ENCODE measurements at places on chromosomes 16 and 17.

DNA sequence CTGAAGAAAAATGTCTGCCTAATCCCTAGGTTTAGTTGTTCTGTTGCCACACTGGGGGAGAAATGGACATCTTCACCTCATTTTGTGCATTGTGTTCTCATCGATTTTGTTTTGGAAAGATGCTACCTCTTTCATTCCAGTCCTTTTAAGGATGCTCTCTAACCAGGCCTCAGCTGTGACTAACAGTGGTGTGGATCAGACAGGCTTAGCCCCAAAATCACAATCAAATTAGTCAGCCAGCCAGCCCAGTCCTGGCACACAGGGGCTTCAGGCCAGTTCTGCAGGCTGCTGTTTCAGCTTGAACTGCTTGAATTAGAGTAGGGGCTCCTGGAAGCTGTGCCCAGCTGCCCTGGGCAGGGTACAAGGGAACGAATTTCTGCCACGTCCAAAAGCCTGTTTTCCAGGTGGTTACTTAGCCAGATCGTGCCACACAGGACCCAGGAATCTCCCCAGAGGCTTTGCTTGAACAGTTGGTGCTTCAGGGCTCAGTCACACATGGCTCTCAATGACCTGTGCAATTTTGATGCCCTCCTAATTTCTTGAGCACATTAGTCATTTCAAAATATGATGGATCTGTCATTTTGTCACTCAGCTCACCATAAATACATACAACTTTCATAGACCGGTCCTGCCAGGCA, 60.7 kb downstream of the CLEC16A start:
- DNase-seq, result no peak

DNA sequence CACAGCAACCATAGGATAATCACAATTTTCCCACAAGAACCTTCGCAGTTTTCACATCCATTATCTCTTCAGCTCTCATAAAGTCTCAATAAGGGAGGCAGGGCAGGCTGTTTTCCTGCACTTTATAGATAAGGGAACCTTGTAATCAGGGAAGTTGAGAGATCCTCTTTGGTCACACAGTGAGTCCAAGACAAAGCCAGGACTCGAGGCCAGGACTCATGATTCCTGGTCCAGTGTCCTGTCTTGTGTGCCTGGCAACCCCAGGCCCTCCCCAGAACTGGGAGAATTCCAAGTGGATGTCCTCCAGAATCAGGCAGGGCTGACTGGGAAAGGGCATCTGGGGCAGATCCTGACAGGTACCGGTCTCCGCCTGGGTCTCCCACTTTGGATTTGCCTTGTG, 23.1 kb upstream of the PHF12 start:
- DNase-seq, result no peak

DNA sequence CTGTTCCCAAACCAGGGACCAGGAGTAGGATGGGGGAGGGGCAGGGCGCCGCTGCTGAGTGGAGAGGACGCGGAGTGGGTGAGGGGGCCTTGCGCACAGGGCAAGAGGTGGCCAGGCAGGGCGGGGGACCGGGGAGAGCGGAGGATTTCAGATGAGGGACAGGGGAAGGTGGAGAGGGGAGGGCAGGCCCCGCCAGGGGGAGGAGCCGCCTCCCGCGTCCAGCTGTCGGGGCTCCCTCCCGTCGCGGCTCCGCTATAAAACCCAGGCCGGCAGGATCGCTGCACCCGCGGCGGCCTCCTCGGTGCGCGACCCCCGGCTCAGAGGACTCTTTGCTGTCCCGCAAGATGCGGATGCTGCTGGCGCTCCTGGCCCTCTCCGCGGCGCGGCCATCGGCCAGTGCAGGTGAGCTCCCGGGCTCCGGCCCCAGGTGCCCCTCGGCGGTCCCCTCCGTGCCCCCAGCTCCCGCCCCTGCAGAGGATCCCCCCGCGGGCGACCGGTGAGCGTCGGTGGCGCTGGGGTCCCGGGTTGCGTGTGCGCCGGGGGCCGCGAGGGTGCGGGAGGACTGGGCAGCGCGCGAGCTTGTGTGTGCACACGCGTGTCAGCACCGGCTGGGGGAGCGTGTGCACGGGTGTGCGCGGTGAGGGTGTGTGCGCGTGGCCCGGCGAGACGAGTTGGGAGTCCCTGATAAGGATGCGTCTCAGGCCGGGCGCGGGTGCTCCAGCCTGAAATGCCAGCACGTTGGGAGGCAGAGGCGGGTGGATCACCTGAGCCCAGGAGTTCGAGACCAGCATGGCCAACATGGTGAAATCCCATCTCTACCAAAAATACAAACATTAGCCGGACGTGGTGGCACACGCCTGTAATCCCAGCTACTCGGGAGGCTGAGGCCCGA, at the start of gene CA4:
TSS of gene CA4 (plus strand) at position 283 of the 892 bp plus-strand sequence. CDS start at position 345, 62 bp downstream.
- DNase-seq, result no peak

GRCh38 chr17:17088086-17088485, 45.8 kb downstream of the MPRIP start:
- no peak for DNase-seq

- DNase-seq, result no peak
Observed at GRCh38 chr16:57925310-57925709, 45.6 kb downstream of the CNGB1 start.

DNA sequence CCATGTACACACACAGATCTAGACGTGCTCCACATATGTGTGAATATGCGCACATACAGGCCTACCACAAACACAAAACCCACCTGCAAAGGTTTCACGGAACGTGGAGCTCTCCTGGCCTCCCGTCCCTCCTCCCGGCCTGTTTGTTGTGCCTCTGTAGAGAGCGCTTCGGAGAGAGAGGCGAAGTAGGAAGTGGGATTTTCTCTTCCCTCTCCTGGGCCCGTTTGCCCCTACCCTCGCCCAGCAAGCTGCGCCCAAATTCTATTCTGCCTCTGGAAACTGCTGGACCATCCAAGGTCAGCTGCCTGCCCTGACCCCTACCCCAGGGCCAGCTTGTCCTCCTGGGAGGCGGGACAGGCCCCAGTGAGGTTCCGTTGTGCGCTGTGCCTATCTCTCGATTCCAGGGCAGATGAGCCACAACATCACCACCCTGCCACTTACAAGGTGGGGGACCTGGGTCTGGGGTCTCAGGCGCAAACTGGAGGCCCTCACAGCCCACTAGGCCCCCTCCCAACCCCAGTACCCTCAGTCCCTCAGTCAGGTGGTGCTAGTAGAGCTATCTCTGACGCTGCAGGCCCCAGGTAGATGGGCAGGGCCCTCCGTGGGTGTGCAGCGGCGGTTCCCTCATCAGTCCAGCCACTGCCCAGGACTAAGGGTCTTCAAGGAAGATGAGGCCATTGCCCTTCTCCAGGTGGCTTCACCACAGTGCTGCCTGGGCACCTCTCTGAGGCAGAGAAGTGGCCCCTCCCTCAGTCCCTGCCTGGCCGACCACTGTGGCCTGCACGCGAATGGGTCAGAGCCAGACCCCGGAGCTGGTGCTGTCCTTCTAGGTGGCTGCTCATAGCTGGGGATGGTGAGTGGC, 54.2 kb downstream of the BEAN1 start:
- DNase-seq, result no peak

GRCh38 chr17:54795046-54795445, 105.6 kb upstream of the TOM1L1 start:
- no peak for DNase-seq

DNA sequence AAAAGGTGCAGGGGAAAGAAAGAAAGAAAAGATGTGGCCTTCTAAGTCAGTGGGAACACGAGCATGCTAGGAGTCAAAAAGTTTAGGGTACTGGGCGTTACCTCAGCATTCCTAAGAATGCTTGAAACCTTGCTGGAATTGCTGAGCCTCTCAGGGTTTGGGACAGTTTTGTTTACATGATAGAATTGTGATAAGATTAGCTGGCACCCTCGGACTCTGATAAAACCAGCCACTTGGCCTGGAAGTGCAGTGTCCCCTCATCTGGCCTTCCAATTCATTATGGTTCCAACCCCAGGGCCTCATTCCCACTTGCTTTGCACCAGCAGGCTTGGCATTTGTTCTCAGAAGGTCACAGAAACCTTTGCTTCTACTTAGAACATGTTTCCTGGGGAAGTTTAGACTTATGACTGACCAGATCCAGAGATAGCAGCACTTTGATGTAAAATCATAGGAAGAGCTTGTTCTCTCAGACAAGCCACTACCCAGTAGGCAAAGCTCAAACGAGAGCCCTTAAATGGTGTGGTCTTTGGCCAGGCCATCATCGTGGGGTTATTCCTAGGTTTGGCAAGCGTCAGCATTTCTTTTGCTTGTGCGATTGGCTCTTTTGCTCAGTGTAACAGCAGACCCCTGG, 8.0 kb downstream of the SGF29 start:
- no peak for DNase-seq

- DNase-seq, result no peak
Observed at GRCh38 chr16:83390759-83391158, 417.0 kb upstream of the HSBP1 start.

- no peak for DNase-seq
Observed at GRCh38 chr16:81581107-81581506, 136.5 kb downstream of the CMIP start.

DNA sequence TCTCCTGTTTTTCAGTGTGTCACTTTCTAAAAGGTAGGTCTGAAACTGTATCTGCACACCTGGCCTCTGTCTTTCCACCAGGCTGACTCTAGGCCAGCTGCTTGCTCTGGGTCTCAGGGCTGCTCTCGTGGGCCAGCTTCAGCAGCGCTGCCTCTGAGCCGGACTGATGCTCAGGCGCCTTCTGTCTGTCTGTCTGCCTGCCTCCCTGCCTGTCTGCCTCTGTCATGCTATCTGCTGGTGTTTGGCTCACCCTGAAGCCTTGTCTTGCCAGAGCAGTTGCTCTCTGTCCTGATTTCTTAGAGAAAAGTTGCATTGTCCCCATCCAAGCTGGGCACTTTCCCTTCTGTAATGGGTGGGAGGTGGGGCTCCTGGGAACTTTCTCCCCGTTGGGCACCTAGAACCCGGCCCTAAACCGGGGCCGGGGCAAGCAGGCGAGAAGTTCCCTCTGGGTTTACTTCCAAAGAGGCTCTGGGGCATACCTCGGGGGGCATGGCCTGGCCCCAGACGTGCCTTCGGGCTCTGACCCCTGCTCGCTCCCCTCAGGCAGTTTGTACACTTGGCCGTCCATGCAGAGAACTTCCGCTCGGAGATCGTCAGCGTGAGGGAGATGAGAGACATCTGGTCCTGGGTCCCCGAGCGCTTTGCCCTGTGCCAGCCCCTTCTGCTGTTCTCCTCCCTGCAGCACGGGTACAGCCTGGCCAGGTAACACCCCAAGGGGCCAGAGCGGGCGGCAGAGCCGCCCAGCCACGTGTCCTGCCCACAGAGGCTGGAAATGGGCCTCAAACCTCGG, 15.9 kb upstream of the ATP6V0C start:
- no peak for DNase-seq

- DNase-seq, result no peak
Observed at GRCh38 chr16:85029408-85029784, 1.8 kb downstream of the KIAA0513 start.

DNA sequence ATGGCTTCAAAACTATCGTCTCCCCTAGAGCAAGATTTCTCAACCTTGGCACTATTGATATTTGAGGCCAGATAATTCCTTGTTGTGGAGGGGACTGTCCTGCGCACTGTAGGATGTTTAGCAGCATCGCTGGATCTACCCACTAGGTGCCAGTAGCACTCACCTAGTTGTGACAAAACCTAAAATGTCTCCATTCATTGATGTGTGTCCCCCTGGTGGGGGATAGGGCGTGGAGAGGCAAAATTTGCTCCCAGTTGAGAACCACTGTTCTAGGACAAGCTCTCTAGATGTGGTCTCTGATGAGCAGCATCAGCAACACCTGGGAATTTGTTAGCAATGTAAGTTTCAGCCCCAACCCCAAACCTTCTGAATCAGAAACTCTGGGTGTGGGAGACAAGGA, 259.0 kb downstream of the XYLT1 start:
- no peak for DNase-seq

DNA sequence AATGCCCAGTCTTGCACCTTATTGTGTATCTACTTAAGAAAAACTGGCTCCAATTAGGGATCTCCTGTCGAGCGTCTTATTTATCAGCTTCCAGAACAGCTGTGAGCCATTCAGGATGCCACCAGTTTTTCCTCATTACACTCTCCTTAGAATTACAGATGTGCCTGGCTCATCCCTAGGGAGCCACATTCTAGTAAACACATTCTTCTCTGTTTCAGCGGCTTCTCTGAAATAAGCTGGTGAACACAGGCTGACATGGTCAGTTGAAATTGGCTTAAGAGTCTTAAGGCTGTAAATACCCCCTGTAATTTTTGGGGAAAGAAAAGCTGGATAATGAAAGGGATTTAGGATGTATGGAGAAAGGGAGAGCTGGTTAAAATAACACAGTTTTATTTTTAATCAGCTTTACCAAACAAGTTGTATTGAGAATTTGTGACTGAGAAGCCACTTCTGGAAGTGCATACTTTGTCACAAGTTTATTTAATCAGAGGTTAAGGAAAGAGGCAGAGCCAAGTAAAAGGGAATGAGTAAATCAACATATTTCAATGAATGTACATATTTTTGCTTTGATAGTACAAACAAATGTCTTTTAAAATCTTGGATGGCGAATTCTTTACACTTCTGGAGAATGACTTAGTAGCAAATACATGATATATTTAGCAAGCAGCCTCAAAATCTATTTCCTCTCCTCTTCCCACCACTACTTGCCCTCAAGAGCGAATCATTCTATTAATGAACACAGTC, 562.0 kb upstream of the GOT2 start:
- no peak for DNase-seq

- DNase-seq, result no peak
Observed at GRCh38 chr17:41888332-41888965, 23.2 kb upstream of the KLHL11 start.

- DNase-seq, result no peak
Observed at GRCh38 chr17:41483531-41483930, 2.6 kb upstream of the KRT35 start.

GRCh38 chr16:83967838-83968305, at the start of gene NECAB2:
Gene NECAB2 (plus strand): TSS chr16:83968244. CDS start chr16:83968649, 405 bp downstream.
- no peak for DNase-seq

DNA sequence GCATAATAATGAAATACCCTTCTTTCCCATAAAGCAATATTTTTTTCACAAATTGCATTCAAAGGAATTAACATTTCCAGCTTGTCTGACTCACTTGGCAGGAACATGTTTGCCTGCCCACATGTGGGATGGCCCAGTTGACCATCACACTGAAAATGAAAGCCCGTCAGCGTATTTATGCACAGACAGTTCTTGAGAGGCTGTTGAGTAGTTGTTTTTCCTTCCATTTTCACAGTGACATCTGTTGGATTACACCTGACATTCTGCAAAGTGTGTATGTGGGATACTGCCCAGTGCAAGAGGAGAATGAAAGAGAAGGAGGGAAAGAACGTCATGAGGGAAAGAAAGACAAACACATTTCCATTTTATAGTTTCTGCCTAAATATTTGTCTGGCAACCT, 29.7 kb downstream of the HS3ST4 start:
- no peak for DNase-seq

DNA sequence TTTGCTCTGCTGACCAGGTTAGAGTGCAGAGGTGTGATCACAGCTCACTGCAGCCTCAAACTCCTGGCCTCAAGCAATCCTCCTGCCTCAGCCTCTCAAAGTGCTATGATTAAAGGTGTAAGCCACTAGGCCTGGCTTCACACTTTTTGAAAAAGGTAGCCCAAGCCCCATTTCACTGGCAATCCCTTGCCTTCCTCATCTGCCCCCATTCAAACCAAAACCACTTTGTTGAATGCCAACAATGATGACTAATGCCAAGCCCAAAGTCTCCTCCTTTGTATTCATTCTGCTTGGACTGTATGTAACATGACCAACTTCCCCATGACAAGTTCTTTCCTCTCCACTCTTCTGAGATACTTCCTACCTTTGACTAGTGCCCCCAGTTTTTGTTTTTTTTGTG, 33.1 kb downstream of the N4BP1 start:
- DNase-seq, result no peak

- DNase-seq, result no peak
Observed at GRCh38 chr17:29760279-29761039, 137.7 kb upstream of the CORO6 start.

GRCh38 chr16:60204181-60204580, 1470.1 kb upstream of the GOT2 start:
- DNase-seq, result no peak

- DNase-seq, result no peak
Observed at GRCh38 chr16:17367923-17368322, 102.8 kb downstream of the XYLT1 start.

Measured in amygdala (tissue), 56 donors.